ENCODE measurements at places on chromosomes 16 and 17.

- DNase-seq: no peak
Measured at GRCh38 chr16:89847940-89848297, 19.6 kb downstream of the SPIRE2 start.

DNA sequence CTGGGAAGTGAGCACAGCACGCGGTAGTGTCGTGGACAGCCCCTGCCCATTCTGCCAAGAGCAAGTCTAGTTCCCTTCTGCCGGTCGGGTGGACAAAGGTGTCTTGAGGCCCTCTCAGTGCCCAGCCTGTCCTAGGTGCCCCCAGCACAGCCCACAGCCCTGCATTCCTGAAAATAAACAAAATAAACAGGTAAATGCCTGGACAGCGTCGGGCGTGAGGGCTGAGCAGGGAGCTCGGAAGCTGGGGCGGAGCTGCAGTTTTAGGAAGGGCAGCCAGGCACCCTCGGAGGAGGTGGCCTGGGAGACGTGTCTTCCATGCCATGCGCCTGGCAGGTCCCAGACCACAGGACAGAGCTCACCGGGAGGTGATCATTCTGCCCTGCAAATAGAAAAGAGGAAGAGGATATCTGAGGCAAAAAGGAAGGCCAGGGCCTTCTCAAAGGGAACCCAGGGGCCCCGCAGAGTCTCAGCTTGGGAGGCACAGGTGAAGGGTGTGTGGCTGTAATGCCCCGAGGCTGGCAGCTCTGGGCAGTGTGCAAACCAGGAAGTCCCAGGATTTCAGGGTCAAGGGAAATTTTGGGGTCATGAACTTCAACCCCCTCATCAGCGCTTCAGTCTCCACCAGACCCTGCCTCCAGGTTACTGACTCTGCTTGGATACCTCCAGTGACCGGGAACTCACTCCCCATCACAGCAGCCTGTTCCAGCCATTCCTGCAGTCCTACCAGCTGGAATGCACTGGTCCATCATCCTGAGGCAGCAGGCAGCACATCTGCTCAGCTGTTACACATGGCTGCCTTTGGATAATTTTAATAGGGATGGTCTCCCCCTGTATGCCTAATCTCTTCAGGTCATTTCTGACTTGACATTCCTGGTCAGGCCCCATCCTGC is 1.7 kb downstream of the ZNF469 start:
- DNase-seq: no peak

GRCh38 chr17:32684087-32684958 is 192.6 kb downstream of the MYO1D start:
- no peak for DNase-seq

DNA sequence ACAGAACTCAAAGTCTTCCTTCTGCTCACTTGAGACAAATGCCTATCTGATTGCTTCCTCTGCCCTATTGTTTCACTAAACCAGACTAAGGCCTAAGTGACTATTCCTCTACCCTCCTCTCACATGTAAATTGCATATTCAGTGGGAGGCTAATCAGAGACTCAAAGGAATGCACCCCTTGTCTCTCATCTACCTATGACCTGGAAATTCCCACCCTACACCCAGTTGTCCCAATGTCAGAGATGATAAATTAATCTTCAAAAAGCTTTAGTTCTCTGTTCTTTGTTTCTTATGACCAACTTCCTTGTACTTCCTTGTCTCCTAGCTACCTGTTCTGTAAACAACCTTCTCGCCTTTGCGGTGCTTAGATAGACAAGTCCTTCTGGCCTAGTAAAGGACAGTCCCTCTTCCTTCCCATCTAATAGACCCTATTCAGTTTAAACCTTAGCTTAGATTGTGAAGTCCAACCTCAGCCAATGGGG is 76.0 kb downstream of the EMP2 start:
- no peak for DNase-seq

DNA sequence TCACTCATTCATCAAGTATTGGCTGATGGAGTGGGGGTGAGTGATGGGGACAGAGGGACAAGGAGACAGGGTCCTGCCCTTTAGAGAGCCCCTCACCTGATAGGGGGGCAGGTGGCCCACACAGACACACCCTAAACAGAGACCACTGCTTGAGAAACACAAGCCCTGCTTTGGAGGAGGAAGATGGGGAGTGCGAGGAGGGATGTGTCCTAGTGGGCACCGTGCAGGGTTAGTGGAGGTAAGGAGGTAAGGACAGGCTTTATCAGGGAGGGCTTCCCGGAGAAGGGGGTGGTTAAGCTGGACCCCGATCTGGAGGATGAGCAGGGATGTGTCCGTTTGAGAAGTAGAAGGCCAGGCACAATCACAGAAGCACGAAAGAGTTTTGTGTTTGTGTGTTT is 8.2 kb upstream of the SMTNL2 start:
- DNase-seq: no peak

DNA sequence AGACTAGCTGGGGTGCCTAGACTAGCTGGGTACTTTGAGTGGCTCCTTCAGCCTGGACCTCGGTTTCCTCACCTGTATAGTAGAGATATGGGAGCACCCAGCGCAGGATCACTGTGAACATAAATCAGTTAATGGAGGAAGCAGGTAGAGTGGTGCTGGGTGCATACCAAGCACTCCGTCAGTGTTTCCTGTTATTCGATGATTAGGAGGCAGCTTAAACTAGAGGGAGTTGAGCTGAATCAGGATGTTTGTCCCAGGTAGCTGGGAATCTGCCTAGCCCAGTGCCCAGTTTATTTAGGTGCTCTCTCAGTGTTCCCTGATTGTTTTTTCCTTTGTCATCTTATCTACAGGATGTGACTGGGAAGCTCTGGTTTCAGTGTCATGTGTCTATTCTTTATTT is 8.4 kb upstream of the TMEM235 start:
- no peak for DNase-seq

- DNase-seq: no peak
Measured at GRCh38 chr16:55571-56136, 2.0 kb downstream of the SNRNP25 start.

DNA sequence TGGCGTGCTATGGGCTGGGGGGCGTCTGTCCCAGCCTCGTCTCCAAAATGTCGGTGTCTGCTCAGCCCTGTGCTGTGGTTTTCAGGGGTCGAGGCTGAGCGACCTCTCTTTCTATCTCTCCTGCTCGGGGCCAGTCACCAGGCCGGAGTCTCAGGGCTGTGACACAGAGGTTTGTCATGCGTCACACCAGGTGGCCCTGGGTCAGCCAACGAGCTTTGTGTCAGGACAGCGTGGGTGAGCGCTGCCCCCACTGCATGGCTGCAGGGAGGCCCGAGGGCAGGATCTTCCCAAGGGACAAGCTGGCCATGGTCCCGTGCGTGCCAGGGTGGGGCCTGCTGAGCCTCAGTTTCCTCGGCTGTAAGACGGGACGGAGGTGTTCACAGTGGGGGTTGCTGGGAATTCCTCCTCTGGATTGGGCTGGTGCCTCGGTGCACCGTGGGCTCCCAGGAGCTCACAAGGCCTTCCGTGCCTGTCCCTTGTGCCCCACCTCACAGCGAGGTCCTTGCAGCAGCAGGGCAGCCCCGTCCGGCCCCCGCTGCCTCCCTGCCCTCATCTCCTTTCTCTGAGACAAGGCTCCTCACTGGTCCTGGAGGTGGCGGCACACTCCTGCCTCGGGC is 50.5 kb downstream of the CBFA2T3 start:
- DNase-seq: no peak

GRCh38 chr17:78658281-78658785 is 81.1 kb upstream of the DNAH17 start:
- DNase-seq: no peak

DNA sequence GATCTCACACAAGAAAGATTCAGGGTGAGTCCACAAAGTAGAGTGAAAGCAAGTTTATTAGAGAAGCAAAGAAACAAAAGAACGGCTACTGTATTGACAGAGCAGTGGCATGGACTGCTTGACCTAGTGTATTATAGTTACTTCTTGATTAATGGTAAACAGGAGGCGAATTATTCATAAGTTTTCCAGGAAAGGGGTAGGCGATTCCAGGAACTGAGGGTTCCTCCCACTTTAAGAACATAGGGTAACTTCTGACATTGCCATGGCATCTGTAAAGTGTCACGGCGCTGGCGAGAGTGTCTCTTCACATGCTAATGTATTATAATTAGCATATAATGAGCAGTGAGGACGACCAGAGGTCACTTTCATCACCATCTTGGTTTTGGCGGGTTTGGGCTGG is 93.2 kb downstream of the CACNG3 start:
- no peak for DNase-seq

GRCh38 chr17:39736319-39737165 is 1.2 kb upstream of the GRB7 start:
- no peak for DNase-seq

DNA sequence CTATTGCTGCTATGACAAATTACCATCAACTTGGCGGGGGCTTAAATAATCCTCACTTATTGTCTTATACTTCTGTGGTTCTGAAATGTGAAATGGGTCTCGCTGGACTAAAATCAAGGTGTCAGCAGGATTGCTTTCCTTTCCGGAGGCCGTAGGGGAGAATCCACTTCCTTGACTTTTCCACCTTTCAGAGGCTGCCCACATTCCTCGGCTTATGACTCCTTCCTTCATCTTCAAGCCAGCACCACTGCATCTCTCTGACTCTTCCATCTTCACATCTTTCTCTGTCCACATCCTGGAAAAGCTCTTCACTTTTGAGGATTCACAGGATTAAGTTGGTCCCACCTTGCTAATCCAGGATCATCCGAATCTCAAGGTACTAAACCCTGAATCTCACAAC is 217.8 kb downstream of the GRIN2A start:
- no peak for DNase-seq

DNA sequence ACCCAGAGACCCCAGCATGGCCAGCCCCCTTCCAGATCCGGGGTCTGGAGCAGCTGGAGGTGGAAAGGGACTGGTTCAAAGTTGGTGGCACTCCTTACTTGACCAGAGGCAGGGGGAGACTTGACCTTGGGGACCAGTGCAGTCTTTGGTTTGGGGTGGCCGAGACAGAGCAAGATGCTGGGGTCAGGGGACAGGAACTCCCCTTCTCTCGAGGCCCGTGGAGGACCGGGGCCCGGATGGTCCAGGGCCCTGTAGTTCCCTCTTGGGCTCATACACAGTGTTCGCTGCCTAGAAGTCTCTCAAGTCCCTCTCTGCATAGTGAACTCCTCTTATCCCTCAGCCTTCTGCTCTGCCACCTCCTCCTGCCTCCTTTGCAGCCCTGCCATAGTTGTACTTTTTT is 601 bp upstream of the PRSS33 start:
- DNase-seq: no peak

DNA sequence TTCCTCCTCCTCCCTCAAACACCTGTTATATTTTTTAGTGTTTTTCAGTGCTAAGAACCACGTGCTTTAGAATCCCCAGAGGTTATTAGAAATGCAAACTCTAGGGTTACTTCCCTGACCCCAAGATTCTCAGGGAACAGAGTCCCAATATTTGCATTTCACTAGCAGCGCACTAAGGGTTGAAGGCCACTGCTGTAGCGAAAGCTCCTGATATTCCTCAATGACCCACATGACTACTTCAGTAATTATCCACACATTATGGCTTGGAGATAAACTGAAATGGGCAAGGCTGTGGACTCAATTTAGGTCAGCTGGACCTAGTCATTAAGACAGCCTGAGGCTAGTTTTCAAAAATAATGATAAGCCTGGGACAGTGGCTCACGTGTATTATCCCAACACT is 78.5 kb upstream of the BCAR1 start:
- DNase-seq: no peak

GRCh38 chr17:2899906-2900305 is 103.7 kb downstream of the RAP1GAP2 start:
- no peak for DNase-seq

- no peak for DNase-seq
Measured at GRCh38 chr16:77777745-77778144, 10.6 kb upstream of the VAT1L start.

GRCh38 chr16:23408823-23409298 is 44.1 kb downstream of the COG7 start:
- DNase-seq: no peak

GRCh38 chr17:59139939-59140338 is 15.0 kb downstream of the SKA2 start:
- no peak for DNase-seq

GRCh38 chr17:59652119-59652518 is 32.4 kb downstream of the CLTC start:
- no peak for DNase-seq

- DNase-seq: no peak
Measured at GRCh38 chr16:89166696-89167424, 4.7 kb upstream of the CDH15 start.

DNA sequence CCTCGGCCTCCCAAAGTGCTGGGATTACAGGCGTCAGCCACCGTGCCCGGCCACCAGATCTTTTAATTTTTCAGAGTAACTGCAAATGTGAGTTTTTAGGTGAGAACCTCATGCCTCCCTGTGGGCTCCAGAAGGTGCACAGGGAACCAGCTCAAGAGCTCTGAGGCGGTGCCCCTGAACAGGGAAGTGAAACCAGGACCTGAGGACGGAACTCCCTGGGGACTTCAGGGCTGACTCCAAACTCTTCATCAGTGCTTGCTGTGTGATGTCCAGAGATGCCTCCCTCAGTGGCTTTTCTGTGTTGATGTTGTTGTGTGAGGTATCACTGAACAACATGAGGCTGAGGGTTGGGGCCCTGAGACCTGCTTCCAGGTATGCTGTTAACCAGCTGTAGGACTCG is 23.8 kb downstream of the SLC12A3 start:
- no peak for DNase-seq

GRCh38 chr17:40017422-40018080 is 2.3 kb downstream of the CSF3 start:
- DNase-seq: no peak

DNA sequence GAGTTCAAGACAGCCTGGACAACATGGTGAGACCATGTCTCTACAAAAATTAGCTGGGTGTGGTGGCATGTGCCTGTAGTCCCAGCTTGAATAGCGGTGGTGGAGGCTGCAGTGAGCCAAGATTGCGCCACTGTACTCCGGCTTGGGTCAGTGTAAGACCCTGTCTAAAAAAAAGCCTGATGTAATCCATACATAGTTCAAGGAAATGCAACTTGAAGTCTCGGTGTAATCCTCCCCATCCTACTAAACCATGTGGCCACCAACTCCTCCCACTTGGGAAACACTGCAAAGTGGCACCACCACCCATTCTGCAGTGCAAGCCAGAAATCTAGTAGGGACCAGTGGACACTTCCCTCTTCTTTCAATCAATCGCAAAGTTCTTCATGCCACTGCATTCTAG is 5.4 kb upstream of the KPNB1 start:
- no peak for DNase-seq
